NCI-H524 (cell line): ENCODE measurements at places on chromosomes 6 and 20.

- peak; percentile 57 for DNase-seq
These were observed 132.6 kb downstream of the GPR63 start for GRCh38 chr6:96704713-96705112.

GRCh38 chr6:125363039-125363823 lies 61.5 kb upstream of the HDDC2 start:
- DNase-seq = peak; percentile 70

DNA sequence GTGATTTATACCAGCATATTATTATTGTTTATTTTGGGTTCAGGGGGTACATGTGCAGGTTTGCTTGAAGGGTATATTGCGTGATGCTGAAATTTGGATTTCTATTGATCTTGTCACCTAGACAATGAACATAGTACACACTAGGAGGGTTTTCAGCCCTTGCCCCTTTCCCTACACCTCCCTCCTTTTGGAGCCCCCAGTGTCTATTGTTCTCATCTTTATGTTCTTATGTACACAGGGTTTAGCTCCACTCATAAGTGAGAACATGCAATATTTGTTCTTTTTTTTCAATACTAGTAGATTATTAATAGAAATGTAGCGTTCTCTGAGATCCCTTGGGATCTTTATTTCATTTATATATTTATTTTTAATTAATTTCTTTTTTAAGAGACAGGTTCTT lies 79.2 kb upstream of the MRAP2 start:
- DNase-seq = no peak

GRCh38 chr6:12125396-12125795 lies 113.3 kb downstream of the HIVEP1 start:
- no peak for DNase-seq

GRCh38 chr20:15653396-15654207 lies 919.6 kb downstream of the KIF16B start:
- DNase-seq = peak; percentile 25

DNA sequence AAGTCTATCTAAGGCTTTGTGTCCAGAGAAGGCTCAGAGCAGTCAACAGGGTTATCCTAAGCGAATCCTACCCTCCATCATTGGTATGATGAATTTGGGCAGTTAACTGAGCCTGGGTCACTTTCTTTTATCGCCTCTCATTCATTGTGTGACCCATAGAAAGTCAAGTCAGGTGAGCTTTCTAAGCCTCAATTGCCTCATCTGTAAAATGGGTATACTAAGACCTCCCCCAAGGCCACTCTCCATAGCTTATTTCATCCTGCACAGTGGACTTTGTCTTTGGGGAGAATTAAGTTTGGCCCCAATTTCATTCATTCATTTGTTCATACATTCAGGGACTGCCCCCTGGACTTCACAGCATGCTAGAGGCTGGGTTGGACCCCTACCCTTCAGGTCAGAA lies 110.5 kb downstream of the DHX35 start:
- DNase-seq = no peak

GRCh38 chr6:45658400-45658799 lies 280.7 kb upstream of the SUPT3H start:
- no peak for DNase-seq

- DNase-seq = peak; percentile 45
These were observed 53.3 kb upstream of the KLHL31 start for GRCh38 chr6:53718597-53719460.

GRCh38 chr20:4014031-4014474 lies 1.3 kb downstream of the RNF24 start:
- peak; percentile 77 for DNase-seq

- DNase-seq = no peak
These were observed 602.5 kb downstream of the PHF3 start for GRCh38 chr6:64238071-64238470.

DNA sequence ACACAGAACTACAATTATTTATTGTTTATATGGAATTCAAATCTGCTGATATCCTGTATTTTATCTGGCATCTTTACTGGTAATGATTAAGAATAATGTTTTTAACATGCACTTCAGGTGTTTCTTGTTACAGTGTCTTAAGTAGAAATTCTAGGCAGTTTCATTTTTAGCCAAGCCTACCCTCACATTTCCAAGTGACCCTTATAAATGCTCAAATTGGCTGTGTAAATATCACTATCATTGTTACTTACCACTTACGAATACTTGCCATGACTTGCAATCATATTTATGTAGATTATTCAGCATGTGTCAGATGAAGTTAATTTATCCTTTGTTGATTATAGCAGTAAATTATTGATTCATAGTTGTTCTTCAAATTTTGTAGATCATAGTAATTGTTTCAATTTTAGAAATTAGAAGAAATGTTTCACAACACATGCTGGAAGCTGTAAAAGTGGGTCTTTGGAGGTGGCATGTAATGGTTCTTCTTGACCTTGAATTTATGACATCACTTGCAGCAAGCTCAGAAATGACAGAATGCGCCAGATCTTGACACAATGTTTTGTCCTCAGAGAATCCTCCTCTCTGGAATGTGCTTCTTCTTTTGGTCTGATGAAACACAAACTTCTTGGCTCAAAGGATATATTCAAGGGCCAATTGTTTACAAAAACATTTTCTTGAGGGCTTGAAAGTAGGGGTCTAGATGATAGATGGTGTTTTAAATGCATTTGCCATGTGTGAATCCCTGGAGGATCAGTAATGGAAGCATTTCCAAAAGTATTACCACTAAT lies 471.8 kb downstream of the COL12A1 start:
- DNase-seq = no peak

GRCh38 chr20:47315339-47316056 lies 41.0 kb downstream of the ZMYND8 start:
- DNase-seq = peak; percentile 37
